ENCODE measurements at places on chromosomes 13 and 19.

GRCh38 chr13:112724788-112725345 is 35.0 kb downstream of the ATP11A start:
- DNase-seq = no peak

- DNase-seq = no peak
Observed at GRCh38 chr13:44853641-44854040, 135.6 kb downstream of the NUFIP1 start.

DNA sequence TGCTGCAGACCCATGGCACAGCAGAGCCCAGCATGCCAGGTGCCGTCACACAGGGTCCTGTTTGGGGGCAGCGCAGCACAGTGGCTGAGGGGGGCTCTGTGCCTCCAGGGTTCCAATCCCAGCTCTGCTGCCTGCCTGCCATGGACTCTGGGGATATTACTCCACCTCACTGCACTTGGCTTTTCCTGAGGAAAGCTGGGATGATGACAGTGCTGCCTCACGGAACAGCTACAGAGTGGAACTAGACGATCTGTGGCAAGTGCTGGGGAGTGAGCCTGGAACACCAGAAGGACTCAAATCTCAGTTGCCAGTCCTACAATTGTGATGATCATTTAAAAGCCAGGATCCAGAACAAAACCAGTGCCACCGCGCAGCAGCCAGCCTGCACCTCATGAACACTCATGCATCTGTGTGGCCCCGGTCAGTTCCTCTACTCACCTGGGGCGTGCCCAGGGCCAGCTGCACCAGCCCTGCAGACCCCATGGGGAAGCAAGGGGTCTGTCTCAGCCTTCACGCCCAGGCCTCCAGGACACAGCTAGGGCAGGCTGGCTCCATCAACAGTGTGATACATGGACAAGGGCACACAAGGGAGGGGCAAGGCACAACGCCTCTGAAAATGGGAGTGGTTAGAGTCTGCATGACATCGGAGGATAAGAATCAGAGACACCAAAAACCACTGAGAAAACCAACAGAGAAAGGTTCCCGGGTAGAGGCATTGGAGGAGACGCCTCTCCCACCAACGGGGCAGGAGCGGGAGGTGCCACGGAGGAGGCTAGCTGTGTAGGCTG is 55.2 kb downstream of the ATP7B start:
- DNase-seq = no peak

- DNase-seq = no peak
Observed at GRCh38 chr13:105960326-105960725, 575.1 kb downstream of the EFNB2 start.

DNA sequence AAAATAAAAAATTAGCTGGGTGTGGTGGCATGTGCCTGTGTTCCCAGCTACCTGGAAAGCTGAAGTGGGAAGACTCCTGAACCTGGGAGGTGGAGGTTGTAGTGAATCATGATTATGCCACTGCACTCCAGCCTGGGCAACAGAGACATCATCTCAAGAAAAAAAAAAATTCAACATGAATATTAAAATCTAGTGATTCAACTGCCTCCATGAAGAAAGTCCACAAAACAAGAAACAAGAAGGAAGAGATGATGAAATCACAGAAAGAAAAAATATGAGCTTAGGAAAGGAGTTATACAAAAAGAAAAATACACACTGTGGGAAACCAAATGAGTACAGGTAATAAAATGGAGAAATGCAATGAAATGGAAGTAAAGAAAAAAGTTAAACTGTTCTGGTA is 99.6 kb upstream of the SIAH3 start:
- DNase-seq = no peak

Measured in stimulated activated CD8-positive, alpha-beta memory T cell treated with anti-CD3 and anti-CD28 coated beads, Interleukin-7, amount 100 ng/mL, for 1 hour (primary cell).